NCI-H2081 (cell line): ENCODE measurements at places on chromosomes 5 and 9.
A peak's percentile ranks its signal among the peaks of the same experiment; 100 is the strongest.

- peak; percentile 80 for DNase-seq
These were observed 681.5 kb upstream of the ACO1 start for GRCh38 chr9:31702957-31703356.

GRCh38 chr5:850511-851006 lies at the start of gene ZDHHC11:
ZDHHC11 (minus strand) TSS chr5:850986; CDS start chr5:850602, 384 bp downstream.
- peak; percentile 68 for DNase-seq

DNA sequence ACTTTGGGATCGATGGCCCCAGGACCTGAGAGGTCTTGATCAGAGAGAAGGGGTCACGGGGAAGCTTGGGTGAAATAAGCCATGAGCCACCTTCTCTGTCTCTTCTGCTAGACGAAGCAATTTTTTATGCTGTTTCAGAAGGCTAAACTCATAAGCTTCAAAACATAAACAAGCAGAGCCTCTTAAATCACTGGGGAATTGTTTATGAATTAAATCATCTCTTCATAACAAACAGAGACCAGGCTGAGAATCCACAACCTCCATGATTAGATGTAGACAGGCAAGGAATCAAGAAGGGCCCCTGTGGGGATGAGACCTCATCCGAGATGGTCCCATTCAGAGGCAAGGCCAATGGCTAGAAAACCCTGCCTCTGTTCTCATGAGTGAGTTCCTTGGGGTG lies 21.7 kb upstream of the TCOF1 start:
- DNase-seq: no peak

DNA sequence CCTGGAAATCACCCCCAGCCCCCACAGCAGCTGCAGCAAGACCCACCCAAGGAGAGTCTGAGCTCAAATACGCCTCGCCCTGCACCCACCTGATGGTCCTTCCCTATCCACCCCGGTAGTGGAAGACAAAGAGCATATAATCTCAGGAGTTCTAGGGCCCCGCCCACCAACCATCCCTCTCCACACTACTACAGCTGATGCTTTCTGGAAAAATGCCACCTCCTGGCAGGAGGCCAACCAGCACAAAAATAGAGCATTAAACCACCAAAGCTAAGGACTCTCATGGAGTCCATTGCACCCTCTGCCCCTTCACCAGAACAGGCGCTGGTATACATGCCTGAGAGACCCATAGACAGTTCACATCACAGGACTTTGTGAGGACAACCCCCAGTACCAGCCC lies 22.5 kb upstream of the NIPSNAP3A start:
- peak; percentile 11 for DNase-seq

GRCh38 chr9:95458666-95459065 lies 58.1 kb downstream of the PTCH1 start:
- DNase-seq: peak; percentile 29

GRCh38 chr5:32506799-32507198 lies 62.3 kb upstream of the ZFR start:
- no peak for DNase-seq

GRCh38 chr9:2260417-2261306 lies 245.5 kb downstream of the SMARCA2 start:
- DNase-seq: peak; percentile 39

DNA sequence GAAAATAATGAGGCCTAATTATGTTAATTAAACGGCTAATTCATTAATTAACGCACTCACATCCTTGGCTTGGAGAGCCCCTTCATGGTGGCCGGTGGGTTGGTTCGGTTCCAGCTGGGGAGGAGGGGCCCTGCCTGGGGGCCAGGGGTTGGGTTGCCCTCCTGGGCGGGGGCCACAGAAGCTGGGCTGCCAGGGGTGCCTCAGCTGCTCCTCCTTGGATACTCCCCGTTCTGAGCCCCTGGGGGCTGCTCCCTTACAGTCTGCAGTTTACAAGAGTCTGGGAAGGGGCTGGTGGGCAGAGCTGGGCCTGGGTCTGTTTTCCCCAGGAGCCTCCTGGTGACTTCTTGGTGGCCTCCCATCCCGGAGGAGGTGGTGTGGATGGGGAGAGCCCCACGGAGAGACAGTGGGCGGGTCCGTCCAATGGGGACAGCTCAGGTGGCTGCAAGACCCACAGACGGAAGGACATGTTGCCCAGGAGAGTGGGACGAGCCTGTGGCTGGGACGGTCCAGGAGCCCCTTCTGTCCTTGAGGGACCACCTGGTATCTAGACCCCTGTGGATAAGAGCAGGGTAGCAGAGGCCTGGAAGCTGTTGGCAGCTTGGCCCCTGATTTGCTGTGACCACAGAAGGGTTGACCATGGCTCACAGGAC lies 277.5 kb downstream of the PBX3 start:
- no peak for DNase-seq

GRCh38 chr5:13601112-13601511 lies 343.4 kb downstream of the DNAH5 start:
- DNase-seq: no peak

GRCh38 chr9:3768712-3769457 lies 243.1 kb upstream of the RFX3 start:
- DNase-seq: no peak

DNA sequence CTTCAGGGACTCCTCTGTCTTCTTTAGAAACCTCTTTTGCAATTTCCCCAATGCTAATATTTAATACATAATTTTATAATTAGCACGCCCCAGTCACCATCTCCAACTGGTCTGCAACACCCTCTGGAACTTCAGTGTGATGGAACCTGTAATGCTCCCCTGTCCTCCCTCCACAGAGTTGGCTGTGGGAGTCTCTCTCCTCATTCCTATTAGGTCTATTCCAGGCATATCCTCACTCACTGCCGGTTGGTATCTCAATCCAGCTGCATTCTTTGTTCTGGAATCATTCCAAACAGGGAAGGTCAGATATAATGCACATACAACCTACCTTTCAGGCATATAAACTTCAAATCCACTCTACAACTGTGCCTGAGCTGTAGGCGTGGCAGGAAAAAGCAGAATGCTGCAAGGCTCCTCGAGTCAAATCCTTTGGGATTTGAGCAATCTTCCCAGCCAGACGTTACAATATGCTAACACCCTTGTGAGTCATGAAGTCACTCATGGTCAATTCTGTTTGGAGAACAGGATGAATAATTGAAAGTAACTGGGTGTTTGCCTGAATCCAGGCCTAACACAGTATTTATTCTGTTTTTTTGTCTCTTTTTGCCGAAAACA lies 293.8 kb downstream of the CWC27 start:
- DNase-seq: no peak

DNA sequence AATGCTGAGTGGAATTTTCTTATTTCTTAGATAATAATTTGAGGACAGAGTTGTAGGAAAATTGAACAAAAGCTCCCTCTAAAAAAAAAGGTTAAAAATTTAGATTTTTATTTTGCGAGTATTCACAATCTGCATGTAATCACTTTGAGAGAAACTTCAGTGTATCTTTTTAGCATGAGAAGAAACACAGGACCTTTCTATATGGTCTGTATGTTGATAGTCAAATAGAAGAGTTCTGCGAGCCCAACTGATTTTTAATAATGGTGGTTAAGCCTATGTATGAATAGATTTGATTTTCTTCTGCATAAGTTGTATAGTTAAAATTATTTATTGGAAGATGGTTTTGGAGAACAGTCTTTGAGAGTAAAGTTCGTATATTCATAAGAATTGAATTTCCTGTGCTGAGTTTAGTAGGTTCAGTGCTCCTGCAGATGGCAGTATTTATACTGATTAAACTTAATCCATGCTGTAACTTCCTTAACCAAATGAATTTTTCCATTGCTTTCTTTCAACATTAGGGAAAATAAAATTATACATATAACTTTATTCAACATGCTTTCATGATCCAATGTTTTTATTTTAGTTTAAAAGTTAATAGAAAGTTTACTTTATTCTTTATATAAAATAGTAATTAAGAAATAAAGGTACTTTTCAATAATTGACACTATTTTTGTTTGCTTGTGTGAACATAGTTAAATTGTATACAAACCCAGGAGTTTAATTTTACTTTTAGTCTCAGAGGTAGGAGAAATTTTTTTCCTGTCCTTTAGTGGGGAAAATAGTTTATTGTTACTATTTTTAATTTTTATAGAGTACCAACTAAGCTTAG lies 19.6 kb downstream of the TCERG1 start:
- DNase-seq: no peak

DNA sequence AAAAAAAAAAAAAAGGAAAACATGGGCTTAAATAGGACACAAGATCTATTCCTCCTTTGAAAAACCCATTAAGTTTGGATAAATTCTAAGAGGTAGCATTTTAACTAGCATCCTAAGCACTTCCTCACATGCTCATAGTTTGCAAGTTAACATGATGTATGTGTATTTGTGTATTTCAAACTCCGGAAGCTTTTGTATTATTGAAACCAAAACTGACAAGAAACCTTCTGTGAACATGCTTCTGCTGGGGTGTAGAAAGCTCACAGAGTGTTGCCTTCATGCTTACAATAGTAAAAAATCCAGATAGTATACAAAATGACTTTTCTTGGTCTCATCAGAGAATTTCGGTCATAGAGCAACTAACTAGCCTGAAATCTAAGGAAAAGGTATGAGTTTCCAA lies 103.8 kb downstream of the SH3GL2 start:
- no peak for DNase-seq

- DNase-seq: no peak
These were observed 38.2 kb downstream of the TTC39B start for GRCh38 chr9:15268782-15269181.

GRCh38 chr9:124721109-124721906 lies 49.8 kb downstream of the NR6A1 start:
- no peak for DNase-seq

- no peak for DNase-seq
These were observed 71.4 kb downstream of the RFK start for GRCh38 chr9:76322810-76323209.

DNA sequence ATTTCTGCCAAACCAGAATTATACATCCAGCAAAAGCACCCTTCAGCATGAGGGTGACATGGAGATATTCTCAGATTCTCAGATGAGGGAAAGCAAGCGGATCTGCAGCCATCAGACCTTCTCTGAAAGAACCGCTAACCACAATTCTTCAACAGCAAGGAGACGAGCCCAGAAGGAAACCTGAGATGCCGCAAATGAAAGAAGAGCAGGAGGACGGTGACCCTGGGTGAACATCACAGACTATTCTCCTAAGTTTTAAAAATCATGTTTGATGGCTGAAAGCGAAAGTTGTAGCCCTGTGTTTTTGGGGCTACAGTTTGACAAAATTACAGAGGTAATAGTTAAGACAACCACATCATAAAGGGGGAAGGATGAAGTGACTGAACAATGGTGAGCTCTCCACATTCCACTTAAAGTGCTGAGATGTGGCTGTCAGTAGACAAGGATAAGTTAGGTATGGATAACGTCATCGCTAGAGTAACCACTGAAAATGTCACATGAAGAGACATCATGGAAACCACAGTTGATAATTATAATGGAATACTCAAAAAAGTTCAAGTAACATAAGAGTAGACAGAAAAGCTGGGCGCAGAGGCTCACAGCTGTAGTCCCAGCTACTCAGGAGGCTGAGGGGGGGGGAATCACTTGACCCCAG lies 31.5 kb upstream of the NSMF start:
- DNase-seq: no peak

GRCh38 chr5:169242175-169242848 lies 58.6 kb downstream of the SLIT3 start:
- no peak for DNase-seq

DNA sequence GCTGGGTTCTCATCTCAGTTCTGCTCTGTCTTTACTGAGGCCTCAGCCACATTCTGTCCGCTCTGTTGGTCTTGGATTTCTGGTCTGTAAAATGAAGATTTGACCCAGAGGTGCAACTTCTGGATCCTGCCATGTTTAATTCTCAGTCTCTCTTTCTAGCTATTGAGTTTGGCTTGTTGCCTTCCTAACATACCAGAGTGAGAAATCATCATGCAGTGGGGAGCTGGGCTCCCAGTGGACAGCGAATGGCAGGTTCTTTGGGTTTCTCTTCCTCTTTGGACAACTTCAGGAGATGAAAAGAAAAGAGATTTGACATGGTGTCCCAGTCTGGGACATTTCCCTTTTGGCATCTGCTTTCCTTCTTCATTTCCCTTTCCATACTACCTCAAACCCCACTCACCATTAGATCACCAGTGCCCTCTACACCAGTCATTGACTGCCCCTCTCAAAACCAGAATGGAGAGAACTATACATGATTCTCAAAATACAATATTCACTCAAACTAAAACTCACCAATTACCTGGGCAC lies 334.7 kb downstream of the ACTL7B start:
- no peak for DNase-seq

DNA sequence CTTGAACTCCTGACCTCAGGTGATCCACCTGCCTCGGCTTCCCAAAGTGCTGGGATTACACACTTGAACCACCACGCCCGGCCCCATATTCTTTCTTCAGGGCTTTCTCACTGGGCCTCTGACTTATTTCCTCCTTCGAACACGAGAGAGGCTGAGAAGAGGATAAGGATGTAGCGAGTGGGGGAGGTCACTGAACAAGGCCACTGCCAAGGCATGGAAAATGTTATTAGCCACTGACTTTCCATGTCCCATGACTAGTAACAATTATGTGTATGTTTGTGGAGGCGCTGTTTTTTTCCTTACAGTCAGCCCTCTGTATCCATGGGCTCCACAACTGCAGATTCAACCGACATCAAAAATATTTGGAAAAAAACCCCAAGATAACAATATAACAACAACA lies 12.3 kb upstream of the FCHSD1 start:
- DNase-seq: no peak

GRCh38 chr5:73442996-73443627 lies 5.5 kb downstream of the FOXD1 start:
- DNase-seq: no peak

GRCh38 chr5:43008363-43009153 lies 31.6 kb downstream of the ANXA2R start:
- DNase-seq: peak; percentile 94
